ENCODE measurements at places on chromosomes 3 and 15. TPM values are rescaled to one million over a fixed set of nuclear protein-coding genes. Genes with fewer than 3 reads are reported as not detected.

Gene U2SURP
- total RNA-seq = 209 TPM

Gene CDHR4
- not detected for total RNA-seq

Gene LRTM1
- not detected for total RNA-seq

DNA sequence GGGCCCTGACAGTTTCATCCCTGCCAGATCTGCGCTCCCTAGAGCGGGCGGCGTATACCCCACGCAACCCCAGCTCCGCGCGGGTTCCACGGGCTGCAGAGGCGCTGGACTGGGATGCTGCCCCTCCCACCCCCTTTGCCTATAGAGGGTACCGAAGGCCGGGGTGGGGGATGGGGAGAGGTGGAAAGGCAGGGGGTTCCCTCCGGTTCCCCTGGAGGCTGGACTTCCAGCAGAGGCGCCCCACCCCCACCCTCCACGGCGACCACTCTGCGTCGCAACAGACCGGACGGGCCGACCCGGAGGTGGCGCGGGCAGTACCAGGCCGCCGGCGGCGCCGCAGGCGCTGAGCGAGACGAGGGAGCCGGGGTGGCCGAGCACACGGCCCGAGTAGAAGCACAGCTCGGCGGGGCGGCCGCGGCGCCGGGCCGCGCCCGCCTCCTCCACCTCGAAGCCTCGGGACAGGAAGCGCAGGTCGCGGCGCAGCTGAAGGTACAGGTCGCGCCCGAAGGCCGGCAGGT, 995 bp downstream of the ADAMTS17 start:
- DNase-seq = no peak

DNA sequence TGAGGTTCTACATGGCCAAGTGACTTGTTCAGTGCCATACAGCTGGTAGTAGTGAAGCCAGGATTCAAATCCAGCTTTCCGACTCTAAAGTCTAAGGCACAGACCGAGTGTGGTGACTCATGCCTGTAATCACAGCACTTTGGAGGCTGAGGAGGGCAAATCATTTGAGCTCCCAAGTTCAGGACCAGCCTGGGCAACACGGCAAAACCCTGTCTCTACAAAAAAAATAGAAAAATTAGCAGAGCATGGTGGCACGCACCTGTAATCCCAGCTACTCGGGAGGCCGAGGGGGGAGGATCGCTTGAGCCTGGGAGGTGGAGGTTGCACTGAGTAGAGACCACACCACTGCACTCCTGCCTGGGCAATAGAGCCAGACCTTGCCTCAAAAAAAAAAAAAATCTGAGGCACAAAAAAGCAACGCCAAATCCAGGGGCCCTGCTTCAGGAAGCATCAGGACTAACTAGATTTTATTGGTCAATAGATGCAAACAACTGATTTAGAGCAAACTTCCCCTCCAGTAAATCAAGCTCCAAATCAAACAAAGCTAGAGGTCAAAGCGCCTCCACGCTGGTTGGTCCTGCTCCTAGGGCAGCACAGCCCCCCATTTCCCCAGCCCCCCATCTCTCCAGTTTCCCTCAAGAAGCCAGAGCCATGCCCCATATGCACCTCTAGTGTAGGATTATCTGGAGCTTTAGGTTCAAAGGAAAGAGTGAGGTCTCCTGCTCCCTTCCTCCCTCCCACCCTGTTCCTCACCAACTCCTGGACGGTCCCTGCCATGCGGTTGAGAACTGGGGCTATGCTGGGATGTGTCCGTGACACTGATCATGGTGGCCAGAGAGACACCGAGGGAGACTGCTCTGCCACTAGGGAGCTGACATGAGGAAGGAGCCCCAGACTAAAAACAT, 2.9 kb upstream of the TNK2 start:
- no peak for DNase-seq

Data from activated naive CD8-positive, alpha-beta T cell treated with anti-CD3 and anti-CD28 coated beads for 36 hours (primary cell).